GOT3 (cell line): ENCODE measurements at places on chromosomes 7 and 10.

GRCh38 chr10:1464881-1465417, 272.4 kb downstream of the ADARB2 start:
- no peak for DNase-seq

GRCh38 chr7:151400626-151401315, 9.1 kb downstream of the WDR86 start:
- DNase-seq, result no peak

GRCh38 chr7:22654831-22655230, 72.2 kb upstream of the IL6 start:
- no peak for DNase-seq

DNA sequence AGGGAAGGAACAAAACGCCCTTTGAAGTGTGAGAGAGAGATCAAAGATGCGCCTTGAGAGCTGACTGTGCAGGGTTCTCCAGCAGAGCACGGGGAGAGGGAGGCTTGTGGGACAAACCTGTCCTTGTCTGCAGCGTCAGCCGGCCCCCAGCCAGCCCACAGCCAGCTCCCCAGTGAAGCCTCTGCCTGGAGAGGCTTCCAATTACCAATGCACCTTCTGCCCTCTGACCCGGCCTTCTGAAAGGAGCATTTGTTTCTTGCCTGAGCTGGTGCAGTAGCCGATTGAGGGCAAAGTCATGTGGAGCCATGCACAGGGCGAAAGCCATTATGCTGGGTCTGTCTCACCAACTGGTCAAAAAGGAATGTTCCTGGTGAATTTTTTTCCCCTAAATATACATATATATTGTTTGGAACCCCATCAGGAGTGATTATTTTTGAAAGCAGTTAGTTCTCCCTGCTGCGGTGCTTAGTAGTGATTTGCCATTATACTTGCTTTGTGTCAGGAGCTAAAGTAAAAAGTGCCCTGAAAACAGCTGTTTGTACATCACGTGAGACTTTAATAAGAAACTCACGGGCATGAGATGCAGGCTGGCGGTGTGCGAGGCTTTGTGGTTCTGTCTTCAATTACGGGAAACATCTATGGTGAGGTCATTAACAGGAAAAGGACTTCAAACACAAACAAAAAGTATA, 268.6 kb downstream of the KLF6 start:
- no peak for DNase-seq

DNA sequence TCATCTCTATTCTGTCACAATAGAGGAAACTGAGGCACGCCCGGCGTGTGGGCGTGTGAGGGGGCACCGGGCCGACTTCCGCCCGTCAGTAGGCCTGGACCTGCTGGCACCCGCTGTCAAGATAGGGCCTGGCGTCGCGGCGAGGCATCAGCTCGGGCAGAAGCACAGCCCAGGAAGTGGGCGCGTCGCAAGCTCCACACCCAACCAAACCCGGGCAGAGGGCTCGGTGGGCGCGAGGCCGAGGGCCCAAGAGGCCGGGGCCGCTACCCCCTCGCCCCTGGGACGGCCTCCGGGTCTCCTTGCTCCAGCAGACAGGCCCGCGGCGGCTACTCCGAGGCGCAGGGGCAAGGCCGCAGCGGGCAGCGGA, 91.2 kb downstream of the SPAG6 start:
- no peak for DNase-seq

DNA sequence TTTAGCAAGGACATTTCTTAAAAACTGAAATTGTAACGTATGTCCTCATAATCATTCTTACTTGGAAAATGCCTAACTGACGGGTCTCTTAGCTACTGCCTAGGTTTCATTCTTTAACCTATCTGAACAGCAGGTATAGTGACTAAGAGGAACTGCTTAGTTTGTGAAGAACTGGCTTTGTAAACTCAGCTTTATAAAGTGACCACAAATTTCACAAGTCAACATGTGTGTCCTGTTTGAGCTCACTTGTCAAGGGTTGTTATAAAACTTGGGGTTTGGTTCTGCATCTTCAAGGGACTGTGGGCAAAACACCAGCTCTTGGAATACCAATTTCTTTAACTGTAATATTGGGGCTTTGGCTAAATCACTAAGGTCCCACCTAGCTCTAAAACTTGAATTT, 32.2 kb downstream of the MRPS33 start:
- DNase-seq, result no peak

- DNase-seq, result no peak
Measured at GRCh38 chr7:117800406-117800805, 72.8 kb downstream of the CTTNBP2 start.

- no peak for DNase-seq
Measured at GRCh38 chr7:90889644-90890043, 293.5 kb downstream of the CDK14 start.

DNA sequence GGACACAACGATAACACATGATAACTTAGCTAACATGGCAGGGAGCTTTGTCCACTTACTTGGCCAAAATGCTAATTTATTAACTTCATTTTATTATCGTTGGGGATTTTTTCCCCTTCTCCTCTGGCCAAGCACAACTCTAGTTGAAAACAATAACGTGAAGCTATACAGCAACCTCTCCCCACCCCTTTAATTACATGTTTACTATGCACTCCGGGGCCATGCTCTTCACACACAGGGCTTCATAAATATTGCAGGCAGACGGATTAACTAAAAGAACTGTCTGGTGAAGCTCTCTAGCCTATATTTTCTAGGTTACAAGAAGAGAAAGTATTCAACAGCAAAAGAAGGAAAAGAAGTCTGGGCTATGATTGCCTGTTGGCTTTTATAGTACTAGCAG, 51.7 kb downstream of the XRCC2 start:
- no peak for DNase-seq

GRCh38 chr7:4225361-4225771, 456.7 kb upstream of the FOXK1 start:
- DNase-seq, result no peak
